ENCODE measurements at places on chromosomes 12 and 14. TPM values are rescaled to one million over a fixed set of nuclear protein-coding genes. Genes with fewer than 3 reads are reported as not detected.

DNA sequence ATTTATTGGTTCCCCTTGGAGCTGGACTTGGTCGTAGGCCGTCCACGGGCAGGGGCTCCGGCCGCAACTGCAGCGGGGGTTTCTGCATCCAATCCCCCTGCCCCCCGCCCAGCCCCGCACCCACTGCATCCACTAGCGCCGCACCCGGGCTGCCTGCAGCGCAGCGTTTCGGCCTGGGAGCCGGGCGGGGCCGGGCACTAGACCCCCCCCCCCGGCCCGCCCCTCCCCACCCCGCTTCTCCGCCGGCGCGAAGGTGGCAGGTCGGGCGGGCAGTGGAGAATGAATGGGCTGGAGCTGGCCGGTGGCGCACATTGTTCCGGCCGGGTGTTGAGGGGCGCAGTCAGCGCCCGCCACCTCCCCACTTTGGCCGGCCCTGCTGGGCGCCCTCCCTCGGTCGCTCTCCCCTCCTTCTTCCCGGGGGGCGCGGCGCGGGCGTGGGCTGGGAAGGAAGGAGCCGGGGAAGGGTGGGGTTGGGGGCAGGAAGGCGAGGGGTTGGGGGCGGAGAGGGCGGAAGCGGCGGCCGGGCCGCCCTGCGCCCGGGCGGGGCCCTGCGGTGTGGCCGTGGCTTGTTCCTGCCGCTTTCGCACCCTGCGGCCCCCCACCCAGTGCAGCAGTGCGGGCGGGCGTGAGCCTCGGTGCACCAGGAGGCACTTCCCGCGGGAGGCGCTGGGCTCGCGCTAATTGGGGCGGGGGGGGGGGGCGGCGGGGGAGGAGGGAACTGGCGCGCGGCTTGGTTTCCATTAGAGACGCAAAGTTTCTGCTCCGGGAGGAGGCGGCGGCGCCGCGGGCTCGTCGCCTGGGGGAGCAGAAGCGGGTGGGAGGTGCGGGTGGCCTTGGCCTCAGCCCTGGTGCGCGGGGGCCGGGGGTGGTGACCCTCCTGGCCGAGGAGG lies 841 bp downstream of the CALM1 start:
- H3K4me3 ChIP-seq: peak overlapping the region; percentile 93
- no peaks in the 10 kb centered on the region for H3K36me3 ChIP-seq
- H3K27ac ChIP-seq: peak overlapping the region; percentile 90
- H3K27me3 ChIP-seq: no peaks in the 10 kb centered on the region
- DNase-seq: peak; percentile 59

RIN3 gene
- total RNA-seq: 6.2 TPM

DNA sequence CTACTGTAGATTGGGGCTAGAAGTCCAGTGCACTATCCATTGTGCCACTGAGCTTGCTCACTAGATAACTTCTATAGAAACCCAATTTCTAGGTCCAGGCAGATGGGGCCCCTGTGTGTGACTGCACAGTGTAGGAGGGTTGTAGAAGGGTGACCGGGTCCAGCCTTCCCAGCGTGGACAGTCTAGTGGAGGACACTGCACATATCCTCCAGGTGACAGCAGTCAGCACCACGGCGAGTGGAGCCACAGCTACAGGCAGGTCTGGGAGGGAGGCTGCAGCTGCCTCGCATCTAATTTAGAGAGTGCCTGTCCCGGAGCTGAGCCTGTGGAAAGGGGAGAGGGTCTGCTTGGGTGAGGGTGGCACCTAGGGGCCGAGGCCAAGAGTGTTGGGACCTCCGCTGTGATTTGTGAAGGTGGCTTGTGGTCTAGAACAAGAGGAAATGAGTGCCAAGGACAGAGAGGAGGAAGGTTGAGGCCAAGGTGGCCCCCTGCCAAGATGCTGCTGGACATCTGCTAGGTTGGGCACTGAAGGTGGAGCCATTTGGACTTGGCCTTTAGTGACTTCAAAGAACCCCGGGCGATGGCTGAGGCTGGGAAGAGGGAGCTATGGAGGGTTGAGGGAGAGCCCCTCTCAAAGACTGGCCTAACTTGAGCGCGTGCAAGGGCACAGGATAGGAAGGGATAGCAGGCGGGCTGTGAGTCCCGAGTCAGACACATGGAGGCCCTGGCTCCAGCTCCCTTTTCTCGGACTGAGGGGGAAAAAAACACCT lies 46.0 kb upstream of the TRAF3 start:
- H3K4me3 ChIP-seq: no peak overlapping the region
- no peaks in the 10 kb centered on the region for H3K4me1 ChIP-seq
- H3K27me3 ChIP-seq: no peaks in the 10 kb centered on the region

RPGRIP1 gene
- total RNA-seq: not detected

DNA sequence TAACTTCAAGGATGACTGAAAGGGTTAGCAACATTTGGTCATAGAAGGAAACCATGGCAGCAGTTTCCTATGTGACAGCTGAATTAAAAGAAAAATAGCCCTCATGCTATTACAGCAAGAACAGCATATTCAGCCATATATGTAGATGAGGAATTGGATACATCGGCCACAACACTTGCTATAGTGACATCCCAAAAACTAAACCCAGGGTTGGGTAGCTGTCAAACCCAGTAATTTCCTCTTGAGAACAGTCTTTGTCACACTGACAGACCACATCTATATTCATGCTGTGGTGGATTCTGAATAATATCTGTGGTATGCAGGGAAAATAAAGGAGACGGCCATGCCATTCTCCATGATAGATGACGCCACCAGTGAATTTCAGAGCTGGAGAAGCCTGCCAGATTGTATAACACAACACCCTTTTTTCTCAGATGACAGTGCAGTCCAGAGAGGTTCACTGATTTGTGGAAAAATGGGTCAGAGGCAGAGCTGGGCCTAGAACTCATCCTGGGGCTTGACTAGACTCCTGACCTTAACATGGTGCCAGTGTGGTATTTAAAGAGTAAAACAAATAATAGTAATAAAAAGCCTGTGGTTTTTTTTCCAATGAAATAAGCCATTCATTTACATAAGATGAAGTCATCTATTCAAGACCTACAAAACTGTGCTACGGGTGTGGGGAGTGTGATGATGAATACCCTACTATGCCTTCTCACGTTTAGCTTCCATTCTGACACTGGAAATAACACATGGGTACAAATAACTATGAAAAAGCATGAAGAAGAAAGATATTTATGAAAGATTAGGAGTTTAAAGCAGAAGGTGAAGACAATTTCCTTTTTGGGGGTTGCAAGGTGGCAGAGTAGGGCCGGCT lies 32.3 kb downstream of the EFCAB11 start:
- no peaks in the 10 kb centered on the region for H3K27me3 ChIP-seq
- no peak for DNase-seq
- H3K27ac ChIP-seq: no peak overlapping the region
- H3K36me3 ChIP-seq: no peaks in the 10 kb centered on the region
- H3K4me1 ChIP-seq: no peaks in the 10 kb centered on the region
- no peak overlapping the region for H3K4me3 ChIP-seq

DNA sequence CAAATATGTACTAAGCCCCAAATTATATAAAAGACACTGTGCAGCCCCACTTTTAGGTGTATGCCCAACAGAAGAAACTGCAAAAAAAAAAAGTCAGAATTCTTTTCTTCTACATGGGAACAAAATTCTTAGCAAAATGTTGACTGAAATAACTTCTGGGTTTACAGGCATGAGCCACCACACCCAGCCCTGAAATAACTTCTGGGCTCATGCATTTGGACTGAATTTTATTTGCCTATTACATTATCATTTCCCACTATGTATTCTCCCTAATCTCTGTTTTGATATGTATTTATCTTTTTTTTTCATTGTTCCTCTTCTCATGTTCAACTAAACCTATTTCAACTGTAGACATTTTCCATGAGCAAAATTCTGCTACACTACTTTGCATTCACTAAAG lies 169.2 kb downstream of the GRIN2B start:
- no peak for DNase-seq
- H3K27me3 ChIP-seq: no peaks in the 10 kb centered on the region
- no peak overlapping the region for H3K27ac ChIP-seq
- no peak overlapping the region for H3K4me3 ChIP-seq

GPR68 gene
- 0.98 TPM for total RNA-seq

GRCh38 chr12:126998031-126998430 lies 1268.9 kb upstream of the TMEM132C start:
- H3K36me3 ChIP-seq: no peaks in the 10 kb centered on the region
- H3K4me1 ChIP-seq: no peaks in the 10 kb centered on the region
- H3K4me3 ChIP-seq: no peak overlapping the region
- no peak overlapping the region for H3K27ac ChIP-seq
- H3K27me3 ChIP-seq: no peaks in the 10 kb centered on the region

OTOGL gene
- 1.8 TPM for total RNA-seq

FOXN4 gene
- total RNA-seq: not detected

GRCh38 chr14:71594821-71595220 lies 337.4 kb upstream of the RGS6 start:
- no peaks in the 10 kb centered on the region for H3K36me3 ChIP-seq
- no peak overlapping the region for H3K4me3 ChIP-seq
- no peaks in the 10 kb centered on the region for H3K4me1 ChIP-seq

DNA sequence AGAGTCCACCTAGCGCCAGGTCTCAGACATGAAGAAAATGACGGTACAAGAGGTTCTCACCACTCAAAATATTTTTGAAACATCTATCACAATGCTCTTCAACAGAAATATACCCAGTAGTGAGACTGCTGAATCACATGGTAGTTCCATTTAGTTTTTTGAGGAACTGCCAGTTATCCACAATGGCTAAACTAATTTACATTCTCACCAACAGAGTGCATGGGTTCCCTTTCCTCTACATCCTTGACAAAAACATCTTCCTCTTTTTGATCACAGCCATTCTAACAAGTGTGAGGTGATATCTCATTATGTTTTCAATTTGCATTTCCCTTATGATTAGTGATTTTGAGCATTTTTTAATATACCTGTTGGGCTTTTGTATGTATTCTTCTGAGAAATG lies 5.7 kb upstream of the GPR65 start:
- H3K4me1 ChIP-seq: no peaks in the 10 kb centered on the region
- no peak overlapping the region for H3K4me3 ChIP-seq
- no peaks in the 10 kb centered on the region for H3K36me3 ChIP-seq
- H3K27ac ChIP-seq: no peak overlapping the region

TCL1B gene
- total RNA-seq: not detected

DACT1 gene
- 5.9 TPM for total RNA-seq

Measured in uterus (tissue), 4 donors.